ENCODE measurements at places on chromosomes 1 and 21.

DNA sequence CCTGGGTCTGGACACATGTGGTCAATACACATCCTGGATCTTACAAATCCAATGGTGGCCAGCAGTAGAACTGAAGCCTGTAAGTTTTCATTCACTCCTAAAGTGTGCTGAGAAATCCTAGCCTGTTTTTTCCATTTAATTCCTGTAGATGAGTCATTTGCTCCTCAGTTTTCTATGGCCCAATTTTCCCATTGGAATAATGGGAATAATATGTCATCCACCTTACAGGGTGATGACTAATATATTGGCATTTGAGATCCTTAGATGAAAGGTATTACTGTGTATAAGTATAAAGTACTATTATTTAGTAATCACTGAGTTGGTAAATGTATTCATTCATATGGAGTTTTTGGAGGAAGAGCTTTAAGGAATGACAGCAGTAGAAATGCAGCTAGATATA lies 89.7 kb upstream of the ADAR start:
- no peak for DNase-seq

DNA sequence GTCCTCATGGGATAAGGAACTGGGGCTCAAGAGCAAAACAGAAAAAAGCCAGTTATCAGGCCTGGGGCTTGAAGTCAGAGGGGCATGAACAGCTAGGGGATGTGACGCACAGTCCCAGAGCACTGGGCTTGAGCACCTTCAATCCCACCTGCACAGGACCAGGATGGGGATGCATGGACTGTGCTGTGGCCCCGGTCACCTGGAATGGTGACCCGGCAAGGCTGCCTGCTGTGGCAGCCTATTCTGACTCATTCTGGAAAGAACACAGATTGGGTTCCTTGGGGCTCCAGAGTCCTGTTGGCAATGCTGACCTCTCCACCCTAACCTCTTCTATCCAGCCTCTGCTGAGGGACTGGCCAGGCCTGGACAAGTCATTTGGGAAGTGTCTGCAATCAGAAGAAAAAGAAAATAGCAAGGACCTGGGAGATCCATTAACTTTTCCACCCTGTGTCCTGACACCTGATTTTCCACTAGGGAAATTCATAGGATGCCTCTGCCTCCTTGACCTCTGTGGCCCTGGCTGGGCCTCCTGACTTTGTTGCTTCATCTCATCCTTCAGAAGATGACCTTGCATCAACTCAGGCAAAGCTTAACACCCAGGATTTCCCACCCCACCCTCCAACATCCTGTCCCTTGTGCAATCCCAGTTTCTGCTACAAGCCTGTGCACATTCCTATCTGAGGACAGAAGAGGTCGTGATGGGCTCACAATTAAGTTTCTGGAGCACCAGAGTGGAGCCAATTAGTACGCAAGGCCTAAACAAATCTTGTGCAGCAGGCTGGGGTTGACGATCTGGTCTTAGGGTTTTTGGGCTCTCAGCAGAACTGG lies 17.9 kb upstream of the FMOD start:
- DNase-seq, result no peak

DNA sequence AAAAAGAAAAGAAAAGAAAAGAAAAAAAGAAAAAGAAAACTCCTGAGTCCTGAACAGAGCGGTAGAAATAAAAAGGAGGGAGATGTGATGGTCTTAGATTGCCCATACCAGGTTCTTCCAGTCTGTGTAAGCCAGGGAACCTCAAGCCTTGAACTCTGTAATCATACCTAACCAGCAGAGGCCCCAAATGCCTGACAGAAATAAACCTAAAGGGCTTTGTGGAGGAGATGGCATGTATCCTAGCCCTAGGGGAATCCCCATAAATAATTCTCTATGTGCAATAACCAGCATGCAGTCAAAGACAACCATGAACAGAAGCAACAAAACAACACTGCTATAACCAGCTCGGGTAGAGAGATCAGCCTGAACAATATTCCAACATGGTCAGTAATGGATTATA lies 40.4 kb downstream of the USP48 start:
- no peak for DNase-seq

GRCh38 chr21:33229099-33229783 lies 497 bp upstream of the IFNAR2 start:
- DNase-seq, result no peak

- DNase-seq, result no peak
Measured at GRCh38 chr1:200749090-200749489, 10.4 kb downstream of the CAMSAP2 start.

- no peak for DNase-seq
Measured at GRCh38 chr1:247274605-247275256, 18.9 kb downstream of the VN1R5 start.

- no peak for DNase-seq
Measured at GRCh38 chr1:112711041-112711440, 4.1 kb downstream of the PPM1J start.

- DNase-seq, result no peak
Measured at GRCh38 chr21:39852021-39852721, 15.1 kb upstream of the PCP4 start.

DNA sequence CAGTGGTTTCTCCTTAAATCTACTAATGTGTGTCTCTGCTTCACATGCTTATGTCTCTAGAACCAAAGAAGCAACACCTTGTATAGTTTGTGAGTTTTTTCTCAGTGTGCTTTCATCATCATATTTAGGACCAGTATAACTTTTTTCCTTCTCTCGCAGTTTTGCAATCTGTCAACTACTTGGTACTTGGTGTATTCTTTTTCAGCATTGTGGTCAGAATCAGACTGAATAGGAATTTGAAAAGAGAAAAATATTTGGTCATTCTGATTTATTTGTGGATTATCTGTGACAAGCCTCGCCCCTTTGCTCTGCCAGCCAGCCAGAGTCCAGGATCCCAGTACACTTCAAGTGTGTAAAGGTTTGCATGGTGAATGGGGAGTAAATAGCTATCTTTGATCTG lies 122.3 kb downstream of the C1orf21 start:
- DNase-seq, result no peak

- DNase-seq, result no peak
Measured at GRCh38 chr1:177302357-177303044, 131.7 kb downstream of the BRINP2 start.
